ENCODE measurements at places on chromosomes 12 and 14.

- DNase-seq, result no peak
These were observed 2.5 kb downstream of the TEAD4 start for GRCh38 chr12:2961705-2962104.

DNA sequence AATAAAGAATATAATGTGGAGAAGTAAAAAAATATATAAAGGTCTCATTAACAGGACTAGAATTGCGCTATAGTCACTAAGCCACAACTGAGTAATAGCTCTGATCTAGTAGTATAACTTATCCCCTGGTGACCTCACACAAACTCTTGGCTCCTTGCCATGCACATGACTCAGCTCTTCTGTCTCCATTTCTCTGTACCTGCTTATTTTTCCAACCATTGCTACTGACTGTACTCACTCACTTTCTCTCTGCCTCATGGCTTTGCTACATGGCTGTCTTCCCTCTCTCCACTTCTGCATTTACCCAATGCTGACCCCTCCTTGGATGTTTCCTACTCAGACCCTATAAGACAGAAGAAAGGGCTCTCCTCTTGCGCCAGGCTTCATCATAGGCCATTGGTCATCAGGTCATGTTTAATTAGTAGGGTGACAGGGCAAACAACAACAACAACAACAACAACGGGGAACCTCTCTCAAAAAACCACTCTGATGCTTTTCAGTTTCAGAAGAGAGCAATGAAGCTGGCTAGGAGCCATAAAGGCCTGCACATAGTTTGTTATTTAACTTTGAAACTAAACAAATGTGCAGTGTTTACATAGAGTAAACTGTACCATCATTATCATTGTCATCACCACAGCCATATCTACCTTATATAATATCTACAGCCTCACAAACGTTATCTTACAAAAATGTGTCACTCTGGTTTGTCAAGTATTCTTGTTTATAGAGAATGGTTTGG is 25.6 kb upstream of the KRAS start:
- peak; percentile 24 for DNase-seq

GRCh38 chr12:9674226-9674590 is 4.7 kb downstream of the CLEC2D start:
- DNase-seq, result peak; percentile 19

DNA sequence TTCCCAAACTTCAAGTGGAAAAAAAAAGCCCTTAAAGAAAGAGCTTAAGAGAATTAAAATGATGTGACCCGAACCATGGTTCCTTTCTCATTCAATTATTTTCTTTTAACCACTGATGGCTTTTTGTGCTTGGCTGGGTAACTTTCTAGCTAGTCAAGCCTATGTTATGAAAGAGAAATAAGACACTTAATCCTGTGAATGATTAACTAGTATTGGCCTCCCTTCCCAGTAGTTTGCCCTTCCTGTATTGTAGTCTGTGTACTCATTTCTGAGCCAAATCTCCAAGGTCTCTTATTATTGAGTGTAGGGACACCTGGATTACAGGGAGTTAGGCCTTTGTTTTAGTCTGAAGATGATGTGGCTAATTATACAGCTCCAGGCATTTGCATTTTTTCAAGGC is 353.0 kb downstream of the RAD51B start:
- DNase-seq, result no peak

DNA sequence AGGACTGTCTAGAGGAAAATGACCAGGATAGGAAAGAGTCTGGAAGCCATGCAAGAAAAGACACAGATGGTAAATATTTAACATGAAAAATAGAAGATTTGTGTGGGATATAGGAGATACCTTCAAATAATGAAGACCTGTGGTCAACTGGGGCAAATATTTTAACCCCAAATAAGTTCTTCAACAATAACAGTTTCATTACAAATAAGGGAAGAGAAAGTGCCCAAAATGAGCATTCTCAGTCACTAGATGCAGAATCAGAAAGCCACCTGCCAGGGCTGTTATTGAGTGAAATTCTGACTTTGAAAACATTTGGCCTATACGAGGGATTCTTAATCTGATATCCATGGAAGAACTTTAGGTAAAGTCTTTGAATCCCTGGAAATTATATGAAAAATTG is 231.2 kb upstream of the PLEKHG7 start:
- no peak for DNase-seq

- no peak for DNase-seq
These were observed 398.6 kb downstream of the ZFP36L1 start for GRCh38 chr14:68394118-68394763.

GRCh38 chr12:76878099-76878898 is 520 bp downstream of the CSRP2 start:
- DNase-seq, result no peak

DNA sequence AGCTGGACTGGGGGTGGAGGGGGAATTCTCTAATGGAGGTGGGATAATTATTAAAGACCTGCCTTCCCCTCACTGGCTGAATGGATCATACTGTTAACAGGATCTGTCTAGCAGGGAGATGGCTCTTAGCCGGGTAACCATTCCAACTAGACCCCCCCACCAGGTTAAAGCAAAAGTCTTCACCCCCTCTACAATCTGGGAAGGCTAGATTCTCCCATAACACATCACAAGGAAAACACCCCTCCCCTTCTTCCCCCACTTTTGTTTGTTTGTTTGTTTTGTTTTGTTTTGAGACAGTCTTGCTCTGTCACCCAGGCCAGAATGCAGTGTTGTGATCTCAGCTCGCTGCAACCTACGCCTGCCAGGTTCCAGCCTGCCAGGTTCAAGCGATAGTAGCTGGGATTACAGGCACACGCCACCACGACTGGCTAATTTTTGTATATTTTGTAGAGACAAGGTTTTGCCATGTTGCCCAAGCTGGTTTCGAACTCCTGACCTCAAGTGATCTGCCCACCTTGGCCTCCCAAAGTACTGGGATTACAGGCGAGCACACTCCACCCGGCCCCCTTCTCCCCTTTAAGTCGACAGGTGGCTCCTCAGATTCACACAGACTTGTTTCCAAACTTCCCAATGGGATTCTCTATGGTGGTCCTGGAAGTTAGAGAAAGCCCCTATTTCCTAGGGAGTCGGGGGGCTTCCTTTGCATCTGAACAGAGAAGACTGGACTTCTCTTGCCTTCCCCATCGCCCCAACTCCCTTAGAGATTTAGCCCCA is 3.5 kb upstream of the BAZ2A start:
- no peak for DNase-seq

GRCh38 chr12:100741084-100741711 is 53.4 kb upstream of the ANO4 start:
- no peak for DNase-seq

DNA sequence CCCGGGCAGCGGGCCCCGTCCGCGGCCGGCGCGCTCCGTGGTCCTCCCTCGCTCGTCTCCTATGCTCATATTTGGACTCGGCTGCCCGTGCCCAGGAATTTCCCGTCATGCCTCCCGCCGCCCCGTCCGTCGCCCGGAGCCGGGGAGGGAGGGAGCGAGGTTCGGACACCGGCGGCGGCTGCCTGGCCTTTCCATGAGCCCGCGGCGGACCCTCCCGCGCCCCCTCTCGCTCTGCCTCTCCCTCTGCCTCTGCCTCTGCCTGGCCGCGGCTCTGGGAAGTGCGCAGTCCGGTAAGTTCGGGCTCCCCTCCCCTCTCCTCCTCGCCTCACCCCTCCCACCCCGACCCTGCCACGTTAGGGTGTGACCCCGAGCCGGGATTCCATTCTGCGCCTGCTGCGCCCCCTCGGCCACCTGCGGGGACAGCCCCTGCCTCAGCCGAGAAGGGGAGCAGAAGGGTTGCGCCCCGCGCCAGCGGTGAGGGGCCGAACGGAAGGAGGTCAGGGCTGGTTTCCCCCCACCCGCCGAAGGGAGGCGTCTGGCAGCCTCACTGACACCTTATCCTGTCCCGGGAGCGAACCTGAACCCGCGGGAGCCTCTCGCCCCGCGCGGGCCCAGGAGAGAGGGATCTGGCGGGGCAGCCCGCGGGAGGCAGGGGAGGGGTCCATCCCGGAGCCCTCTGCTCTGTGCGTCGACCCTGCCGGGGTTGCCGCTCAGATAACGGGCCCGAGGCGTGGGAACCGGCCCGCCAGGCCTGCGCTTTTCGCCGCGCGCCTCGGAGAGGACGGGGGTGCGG is at the start of gene MSRB3:
MSRB3 (plus strand) TSS at position 108 of the 793 bp plus-strand sequence. CDS start 29,897 bp downstream, outside the sequence.
- DNase-seq, result no peak

DNA sequence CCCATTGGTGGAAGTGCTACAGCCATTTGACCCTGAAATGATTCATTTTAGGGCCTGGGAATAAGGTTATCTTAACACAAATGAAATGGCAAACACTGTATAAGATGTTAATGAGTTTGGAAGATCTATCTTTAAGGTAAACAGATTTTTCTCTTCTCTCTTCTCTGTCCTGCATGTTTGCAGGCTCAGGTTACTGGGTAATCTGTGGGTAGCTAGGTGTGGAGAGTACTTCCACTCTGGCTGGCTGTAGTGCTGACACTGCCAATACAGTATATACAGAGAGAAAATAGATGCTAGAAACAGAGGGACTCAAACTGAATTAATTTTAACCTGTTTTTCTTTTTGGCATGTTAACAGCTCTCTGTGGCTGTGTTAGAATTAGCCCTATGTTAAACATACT is 84.6 kb downstream of the SLC38A6 start:
- DNase-seq, result no peak

- DNase-seq, result no peak
These were observed 470.1 kb downstream of the TMTC2 start for GRCh38 chr12:83156815-83157214.

DNA sequence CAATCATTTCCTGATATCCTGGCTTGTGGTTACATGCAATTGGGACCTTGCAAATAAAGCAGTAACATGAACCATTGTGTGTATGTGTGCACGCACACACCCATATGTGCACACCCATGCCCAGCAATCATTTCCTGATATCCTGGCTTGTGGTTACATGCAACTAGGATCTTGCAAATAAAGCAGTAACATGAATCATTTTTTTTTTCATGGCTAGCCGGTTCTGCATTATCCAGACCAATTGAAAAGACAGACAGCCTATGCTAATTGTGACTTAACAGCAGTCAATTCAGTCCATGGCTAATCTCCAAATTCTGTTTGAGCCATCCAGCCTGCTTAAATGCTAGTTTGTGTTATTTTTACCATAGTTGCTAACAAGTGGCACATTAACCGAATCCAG is 134.3 kb downstream of the TTC7B start:
- no peak for DNase-seq

DNA sequence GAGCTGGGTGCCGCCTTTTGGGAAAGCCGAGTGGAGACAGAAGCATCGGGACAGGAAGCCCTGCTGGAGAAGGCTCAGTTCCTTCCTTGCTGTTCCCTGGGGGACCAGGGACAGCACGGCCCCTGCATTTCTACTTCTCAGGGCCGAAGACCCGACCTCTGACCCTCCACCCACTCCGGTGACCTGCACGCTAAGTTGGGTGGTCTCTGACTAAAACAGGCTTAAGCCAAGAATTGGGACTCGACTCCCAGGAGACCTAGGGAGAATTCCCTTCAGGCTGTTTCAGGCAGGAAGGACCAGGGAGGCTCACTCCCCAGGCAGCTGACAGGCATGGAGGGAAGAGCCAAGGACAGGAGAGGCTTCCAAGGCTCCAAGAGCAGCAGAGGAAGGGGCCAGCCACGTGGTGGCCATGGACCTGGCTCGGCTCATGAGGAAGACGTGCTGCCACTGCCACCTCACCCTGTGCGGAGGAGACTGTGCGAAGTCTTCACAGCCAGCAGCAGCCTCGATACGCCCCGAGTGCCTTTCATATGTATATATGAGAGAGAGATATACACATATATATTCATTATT is 43.9 kb downstream of the DCAF4 start:
- DNase-seq, result no peak

DNA sequence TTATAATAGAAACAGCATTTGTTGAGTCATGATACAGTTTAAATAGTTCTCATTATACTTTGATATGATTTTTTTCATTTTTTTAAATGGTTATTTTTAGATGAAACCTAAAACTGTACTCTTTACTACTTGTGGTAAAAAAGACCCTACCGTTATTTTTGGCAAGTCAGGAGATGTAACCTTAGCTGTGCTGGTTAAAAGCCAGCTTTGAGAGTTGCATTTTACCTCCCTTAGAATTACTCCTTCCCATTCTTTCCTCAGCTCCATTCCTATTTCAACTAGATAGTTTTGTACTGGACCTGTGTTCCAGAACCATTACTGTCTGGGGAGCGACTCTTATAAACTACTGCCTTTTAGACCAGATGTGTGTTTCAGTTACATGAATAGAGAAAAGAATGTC is 92.0 kb downstream of the RAD51B start:
- no peak for DNase-seq

DNA sequence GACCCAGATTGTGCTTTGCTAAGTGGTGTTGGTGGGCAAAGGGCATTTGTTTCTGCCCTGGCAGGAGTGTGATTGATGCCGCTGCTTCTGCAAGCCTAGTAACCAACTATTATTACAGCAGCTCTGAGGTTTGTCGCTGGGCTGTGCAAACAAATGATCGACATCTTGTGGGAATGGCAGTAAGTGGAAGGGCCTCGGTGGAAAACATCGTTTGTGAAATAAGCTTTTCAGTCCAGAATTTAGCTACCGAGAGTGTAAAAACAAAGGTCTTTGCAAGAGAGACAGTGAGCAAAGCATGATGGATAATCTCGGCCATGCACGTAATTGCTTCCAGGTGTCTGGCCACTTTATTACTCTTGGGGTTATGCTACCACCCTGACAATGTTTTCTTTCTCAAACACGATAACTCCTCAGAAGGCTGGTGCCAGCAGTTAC is 397.7 kb upstream of the PRICKLE1 start:
- DNase-seq, result no peak

- DNase-seq, result no peak
These were observed 119.3 kb upstream of the MDM1 start for GRCh38 chr12:68451261-68452077.

DNA sequence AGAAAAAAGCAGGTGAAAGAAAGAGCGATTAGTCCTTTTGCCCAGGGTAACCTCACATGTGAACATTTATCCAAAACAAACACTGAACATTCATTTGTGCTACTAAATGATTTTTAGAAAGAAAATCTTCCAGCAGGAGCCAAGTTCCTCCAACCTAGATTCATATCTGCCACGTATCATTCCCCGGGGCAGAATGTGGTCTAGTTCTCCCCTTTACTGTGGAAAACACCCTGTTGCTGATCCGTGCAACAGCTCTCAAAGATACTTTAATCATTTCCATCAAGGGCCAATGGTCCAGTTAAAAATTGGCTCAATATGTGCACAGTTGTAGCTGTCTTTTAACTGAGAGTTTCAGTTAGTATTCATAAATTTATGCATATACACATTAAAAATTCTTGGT is 479.1 kb downstream of the ATP23 start:
- no peak for DNase-seq

DNA sequence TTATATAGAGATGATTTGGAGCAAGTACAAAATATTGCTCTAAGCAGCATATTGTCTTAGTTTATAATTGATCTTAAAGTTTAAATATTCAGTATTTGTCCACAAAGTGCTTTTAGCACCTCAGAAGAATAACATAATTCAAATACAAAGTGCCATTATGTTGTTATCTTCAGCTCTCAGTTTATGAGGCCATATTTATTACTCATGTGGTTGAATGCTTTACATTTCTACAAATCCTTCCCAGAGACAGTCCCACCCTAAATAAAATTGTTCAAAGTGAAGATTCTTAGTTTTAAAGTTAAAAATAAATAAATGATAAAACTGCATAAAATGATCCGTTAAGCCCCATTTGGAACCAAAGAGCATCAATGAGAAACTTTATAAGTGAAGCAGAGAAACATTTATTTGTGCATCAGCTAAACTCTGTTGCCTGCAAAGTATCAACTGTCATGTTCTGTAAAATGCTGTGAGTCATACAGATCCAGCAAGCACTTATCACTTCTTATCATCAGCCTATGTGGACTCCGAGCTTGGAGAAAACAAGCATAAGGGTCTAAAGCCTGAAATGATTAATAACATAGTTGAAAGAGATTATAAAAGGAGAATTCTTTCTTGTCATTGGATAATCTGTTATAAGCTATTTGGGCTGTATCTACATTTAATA is 218.9 kb downstream of the ADAMTS20 start:
- DNase-seq, result no peak

GRCh38 chr12:104873374-104873773 is 84.7 kb downstream of the SLC41A2 start:
- no peak for DNase-seq
